ENCODE measurements at places on chromosomes 2 and 18.

DNA sequence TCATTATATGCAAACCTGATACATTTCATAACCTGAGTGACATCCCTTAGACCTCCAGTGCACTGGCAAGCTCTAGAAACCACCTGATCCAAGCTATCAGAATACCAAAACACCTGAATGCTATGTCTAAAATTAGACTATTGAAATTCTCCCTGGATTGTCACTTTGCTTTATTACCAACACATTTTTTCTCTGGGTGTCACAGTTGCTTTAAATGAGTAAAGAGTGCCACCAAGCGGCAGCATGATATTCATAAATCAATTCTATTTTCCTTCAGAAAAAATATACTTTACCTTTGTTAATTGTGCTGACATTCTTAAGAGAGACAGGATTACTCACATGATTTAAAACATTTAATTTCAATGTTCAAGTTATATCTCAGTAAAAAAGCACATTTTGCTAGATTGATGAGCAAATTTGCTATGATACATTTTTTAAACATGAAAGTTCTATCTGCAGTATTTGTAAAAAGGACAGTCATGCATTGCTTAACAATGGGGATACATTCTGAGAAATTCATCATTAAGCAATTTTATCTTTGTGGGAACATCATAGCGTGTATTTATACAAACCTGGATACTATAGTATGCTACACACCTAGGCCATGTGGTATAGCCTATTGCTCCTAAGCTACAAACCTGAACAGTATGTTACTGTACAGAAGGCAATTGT lies 338.4 kb upstream of the SLC39A10 start:
- DNase-seq: no peak

DNA sequence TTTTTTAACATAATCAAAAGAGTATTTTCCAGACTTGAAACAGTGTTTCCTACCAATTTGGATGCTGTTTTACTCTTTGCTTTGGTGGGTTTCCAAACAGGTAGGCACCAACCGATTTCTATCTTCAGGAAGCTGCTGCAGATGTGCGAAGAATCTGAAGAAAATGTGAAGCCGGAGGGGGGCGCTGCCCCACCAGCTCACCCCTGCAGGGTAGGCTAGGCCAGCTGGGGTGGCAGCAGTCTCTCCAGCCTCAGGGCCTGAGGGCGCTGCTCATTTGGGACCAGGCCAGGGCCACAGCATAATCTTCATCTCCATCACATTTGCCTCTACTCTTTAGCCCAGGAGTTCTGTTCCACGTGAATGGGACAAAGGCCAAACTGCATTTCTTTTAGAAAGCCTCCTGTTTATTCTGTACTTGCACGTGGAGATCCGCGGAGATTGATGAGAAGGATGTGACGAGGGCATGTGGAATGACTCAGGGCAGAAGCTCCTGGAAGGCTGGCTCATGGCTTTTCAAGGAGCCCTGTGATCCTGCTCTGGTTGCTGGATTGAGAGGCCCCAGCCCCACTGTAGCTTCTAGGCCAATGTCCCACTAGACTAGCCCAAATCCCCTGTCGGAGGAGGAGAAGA lies 84.2 kb upstream of the FAM136A start:
- no peak for DNase-seq

DNA sequence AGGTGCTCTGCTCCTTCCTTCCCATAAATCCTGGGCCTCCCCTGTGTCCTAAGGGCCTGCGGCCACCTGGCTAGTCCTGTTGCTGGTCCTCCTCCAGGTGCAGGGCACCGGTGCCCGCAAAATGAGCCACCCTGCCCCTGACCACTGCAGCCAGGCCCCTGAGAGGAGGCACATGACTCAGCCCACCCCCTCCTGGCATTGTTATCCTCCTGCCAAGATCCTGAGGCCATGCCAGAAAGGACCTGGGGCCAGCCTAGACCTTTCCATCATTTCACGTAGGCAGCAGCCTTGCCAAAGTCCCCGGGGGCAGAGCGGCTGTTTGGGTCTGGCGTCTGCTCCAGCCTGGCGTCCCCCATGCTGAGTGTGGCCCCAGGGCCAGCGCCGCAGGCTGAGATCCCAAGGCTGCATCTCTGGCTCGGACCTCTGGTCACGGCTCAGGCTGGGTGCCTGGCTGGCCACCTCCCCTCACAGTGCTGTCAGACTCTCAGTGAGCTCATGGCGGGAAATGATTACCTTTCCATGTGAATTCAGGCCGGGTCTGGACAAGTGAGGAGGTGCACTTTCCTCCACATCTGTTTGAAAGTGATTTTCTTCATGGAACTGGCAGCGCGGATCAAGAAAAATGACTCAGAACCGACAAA lies 81.0 kb downstream of the NDUFA10 start:
- no peak for DNase-seq

DNA sequence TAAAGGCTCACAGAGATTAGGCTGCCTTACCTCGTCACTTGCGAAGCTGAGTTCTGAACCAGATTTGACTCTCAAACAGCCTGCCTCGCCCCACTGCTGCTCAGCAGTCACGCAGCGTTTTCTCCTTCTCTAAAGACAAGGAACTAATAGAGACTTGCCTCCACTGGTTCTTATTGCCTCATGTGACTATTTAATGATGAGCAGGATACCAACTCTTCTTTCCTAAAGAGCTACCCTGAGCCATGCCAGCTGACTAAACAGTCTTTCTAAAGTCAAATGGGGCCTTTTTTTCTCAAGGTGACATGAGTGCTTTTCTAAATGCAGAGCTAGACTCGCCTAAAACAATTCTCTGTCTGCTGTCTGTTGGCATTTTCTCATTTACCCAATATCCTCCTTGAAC lies 147.5 kb downstream of the NCKAP5 start:
- no peak for DNase-seq

GRCh38 chr2:101188683-101189405 lies 37.7 kb upstream of the TBC1D8 start:
- DNase-seq: no peak

- DNase-seq: no peak
Measured at GRCh38 chr18:39434223-39434920, 1868.8 kb upstream of the CELF4 start.

DNA sequence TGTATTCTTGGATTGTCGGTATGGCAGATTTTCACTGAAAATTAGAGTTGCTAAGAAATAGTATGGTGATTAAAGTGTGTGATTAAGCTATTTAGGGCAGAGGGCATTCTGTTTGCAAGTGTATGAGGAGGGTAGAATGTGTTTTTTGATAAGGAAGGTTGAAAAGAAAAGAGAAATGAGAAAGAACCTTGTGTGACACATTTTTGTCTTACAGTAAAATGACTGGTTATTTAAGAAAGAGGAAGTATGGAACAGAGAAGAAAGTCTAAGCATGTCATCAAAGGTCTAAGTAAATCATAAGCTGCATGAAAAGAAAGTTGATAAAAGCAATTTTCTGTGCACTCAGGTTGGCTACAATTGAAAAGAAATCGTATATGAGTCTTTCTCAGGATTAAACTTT lies 5.2 kb upstream of the RSAD2 start:
- no peak for DNase-seq

DNA sequence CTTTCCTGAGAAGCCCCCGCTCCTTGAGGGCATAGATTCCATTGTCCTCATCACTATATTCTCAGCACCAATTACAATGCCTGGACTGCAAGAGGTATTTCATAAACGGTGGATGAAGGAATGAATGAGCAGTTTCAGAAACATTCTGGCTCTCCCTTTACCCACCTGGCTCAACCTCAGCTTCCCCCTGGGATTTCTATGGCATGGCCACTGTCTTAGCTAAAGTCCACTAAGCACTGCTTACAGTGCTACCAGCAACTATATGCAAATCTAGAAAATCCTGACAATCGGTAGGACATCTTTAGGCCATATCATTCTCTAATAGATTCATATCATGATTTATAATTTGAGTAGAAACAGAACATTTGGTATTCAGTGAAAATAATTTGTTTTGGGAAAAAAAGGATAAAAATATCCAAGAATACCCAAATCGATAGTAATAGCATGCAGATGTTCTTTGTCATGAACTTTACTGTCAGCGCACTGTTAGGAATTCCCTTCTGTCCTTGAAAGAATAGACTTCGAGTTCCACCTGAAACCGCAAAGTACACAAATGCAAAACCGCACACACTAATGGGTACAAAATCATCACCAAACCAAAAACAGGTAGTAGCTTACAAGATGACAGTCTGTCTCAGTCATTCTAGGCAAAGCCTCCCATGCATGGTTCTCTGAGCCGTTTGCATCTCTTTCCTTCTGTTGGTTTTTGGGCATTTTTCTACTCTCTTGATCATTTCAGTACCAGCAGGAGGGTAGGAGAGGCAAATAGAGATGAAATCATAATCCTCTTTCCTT lies 303.6 kb upstream of the ID2 start:
- DNase-seq: no peak

GRCh38 chr2:74719066-74719465 lies 65.0 kb downstream of the SEMA4F start:
- no peak for DNase-seq

DNA sequence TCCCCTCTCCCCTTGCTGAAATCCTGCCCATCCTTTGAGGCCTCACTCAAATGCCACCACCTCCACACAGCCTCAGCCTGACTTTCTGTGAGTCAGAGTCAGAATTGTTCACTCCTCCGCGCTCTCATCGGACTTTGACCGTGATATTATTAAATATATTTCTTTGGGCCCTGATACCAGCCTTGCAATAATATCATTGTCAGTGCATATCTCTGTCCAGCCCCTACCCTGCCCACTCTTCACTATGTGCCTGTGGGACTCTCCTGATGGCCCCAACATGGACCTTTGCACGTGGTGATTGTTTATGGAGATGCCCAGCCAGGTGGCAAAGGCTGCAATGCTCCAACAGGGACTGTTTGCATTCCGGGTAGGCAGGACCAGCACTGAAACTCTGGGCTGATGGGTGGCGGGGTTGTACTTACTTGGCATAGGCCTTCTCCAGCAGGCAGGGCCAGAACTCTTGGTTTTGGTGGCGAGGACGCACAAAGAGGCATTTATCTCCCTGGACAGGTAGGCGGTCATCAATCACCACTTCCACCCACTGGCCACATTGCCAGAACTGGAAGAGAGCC lies 37.3 kb downstream of the CAPN13 start:
- no peak for DNase-seq

GRCh38 chr2:187419808-187420207 lies 28.2 kb downstream of the CALCRL start:
- DNase-seq: no peak

Measured in AG04450 (cell line).